ENCODE measurements at places on chromosomes 1 and 21.
A peak's percentile ranks its signal among the peaks of the same experiment; 100 is the strongest.

GRCh38 chr1:86798608-86799291 lies 94.4 kb downstream of the SH3GLB1 start:
- DNase-seq: no peak

DNA sequence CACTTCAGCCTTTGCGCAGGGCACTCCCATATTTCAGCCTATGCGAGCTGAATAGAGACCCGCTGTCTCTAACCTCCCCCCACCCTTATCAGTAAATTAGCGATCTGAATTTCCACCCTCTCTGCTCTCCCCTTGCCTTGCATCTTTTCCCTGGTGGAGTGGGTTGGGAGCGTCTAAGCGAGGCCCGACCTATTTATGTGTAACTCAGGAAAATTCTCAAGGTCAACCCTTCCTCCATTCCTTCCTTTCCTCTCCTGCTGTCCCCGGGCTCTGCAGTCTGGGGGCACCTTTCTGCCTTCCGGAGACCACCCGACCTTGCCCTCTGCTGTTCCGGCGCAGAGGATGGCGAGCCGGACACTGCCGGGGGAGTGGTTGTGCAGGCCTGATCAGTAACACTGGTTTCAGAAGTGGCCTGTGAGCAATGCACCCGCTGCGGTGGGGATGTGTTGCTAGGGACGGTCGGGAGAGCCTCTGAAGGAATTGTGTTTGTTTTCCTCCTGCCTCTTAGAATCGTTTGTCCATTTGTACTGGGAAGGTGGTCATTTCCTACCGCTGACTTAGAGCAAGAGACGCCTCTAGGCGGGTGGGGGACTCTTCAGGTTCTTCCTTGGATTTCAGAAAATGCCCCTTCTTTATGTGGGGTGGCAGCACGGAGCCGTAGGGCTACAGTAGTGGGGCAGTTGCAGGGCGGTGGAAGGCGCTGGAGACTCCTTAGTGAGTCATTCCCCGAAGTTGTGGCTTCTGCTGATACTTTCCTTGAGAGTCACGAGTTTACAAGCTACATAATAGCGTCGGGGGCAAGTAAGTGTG lies 513 bp downstream of the MGST3 start:
- DNase-seq: peak; percentile 25

DNA sequence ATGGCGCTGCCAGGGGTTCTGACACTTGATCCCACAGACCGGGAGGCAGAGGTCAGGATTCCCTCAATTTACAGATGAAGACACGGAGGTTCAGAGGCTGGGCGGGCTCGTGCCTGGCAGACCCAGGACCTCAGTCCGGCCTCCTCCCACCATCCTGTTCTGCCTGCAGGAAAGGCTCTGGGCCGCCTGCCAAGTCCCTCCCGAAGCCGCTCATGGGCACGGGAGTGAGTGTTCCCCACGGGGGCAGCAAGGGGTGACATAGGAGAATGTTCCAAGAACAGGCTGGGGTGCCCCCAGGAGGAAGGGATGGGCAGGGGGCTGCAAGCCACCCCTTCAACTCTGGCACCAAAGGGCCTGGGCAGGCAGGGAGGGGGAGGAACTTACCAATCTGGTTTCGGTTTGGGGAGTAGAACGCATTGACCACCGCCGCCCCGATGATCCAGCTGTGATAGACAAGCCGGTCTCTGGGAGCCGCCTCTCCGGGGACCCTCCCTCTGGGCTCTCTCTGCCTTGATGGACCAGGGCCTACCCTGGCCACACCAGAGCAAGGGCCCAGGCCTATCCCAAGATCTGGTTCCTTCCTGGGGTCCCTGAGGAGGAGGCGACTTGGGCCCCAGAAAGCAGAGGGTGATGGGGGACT lies 7.5 kb downstream of the PRXL2B start:
- DNase-seq: no peak

- no peak for DNase-seq
These were observed 48.7 kb upstream of the ZC3H11B start for GRCh38 chr1:219661464-219662092.

- no peak for DNase-seq
These were observed 15.3 kb upstream of the NPHP4 start for GRCh38 chr1:6007318-6008083.

- no peak for DNase-seq
These were observed 69.7 kb upstream of the IPO9 start for GRCh38 chr1:201759194-201759815.

- no peak for DNase-seq
These were observed 332.4 kb downstream of the CAMTA1 start for GRCh38 chr1:7117399-7118281.

DNA sequence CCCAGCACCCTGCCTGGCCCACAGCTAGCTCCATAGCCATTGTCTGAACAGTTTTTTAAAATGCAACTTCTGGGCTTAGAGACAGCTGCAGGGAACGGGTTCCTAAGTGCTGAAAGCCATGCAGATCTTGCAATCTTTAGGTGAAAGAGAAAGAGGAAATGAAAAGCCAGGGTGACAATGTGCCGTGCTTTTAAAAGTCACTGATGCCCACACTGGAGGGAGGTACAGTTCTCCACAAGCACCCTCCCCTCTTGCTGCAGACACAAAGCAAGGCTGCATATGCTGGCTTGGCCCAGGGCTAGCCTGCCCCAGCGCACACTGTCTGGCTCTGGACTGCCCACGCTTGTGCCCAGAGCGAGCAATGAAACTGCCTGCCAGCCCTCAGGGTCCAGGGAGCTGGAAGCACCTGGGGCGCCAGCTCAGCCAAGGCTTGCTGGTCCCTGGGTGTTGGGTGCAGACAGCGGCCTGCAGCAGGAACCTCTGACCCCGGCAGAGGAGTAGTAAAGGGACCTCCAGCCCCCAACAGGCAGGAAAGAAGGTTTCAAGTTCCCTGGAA lies 70.4 kb downstream of the AJAP1 start:
- no peak for DNase-seq

DNA sequence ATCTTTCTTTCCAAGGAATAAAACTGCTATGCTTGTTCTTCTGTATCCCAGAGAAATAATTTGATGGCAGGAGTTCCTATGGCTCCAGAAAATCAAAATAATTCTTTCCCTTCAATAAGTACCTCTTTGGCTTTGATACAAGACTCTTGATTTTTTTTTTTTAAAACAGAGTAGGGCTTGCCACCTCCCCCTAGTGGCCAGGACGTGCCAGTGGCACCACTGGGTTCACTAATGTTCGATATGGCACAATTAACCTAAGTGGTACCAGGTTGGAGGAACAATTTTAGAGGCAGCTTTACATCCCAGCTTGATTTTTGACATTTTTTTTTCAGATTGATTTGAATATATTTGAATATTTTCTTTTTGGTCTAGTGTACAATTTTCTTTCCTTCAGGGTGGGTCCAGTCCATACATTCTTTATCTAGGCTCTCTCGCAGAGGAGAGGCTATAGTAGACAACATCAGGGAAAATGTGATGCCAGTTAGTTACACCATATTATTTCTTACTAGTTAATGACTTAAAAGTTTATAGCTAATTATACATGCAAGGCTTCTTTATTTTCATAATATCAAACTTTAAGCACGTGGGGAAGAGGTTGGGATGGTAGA lies 330.9 kb downstream of the S1PR1 start:
- DNase-seq: peak; percentile 11

- DNase-seq: no peak
These were observed 234.1 kb downstream of the SDCCAG8 start for GRCh38 chr1:243489681-243490546.

GRCh38 chr1:6819246-6820040 lies 34.2 kb downstream of the CAMTA1 start:
- no peak for DNase-seq

GRCh38 chr21:26060335-26061115 lies 110.0 kb downstream of the APP start:
- no peak for DNase-seq

Data from CD4-positive, alpha-beta T cell treated with Interferon alpha-2 for 1 hour (primary cell).